ENCODE measurements at places on chromosomes 6 and 20. TPM values are rescaled to one million over a fixed set of nuclear protein-coding genes. Genes with fewer than 3 reads are reported as not detected.

DNA sequence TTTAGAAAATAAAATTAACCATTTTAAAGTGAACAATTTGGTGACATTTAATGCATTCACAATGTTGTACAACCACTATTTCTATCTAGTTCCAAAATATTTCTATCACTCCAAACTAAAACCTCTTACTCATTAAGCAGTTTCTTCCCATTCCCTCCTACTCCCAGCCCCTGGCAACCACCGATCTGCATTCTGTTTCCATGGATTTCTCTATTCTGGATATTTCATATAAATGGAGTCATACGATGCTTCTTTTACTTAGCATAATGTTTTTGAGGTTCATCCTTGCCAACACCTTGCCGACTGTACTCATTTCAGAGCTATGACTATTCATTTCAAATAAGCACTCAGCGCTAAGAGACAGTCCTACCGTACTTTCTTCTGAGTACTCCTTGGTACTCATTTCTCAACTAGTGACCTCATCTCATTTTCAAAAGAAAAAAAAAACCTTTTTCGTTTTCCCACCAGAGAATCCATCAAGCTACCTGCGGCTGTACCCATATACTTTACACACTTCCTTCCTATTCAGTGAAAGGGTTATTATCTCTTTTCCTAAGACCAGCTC, 259.2 kb downstream of the UTRN start:
- no peak for DNase-seq
- H3K27ac ChIP-seq, result no peak overlapping the region
- peaks cover 23% of the 10 kb centered on the region for H3K36me3 ChIP-seq
- peaks cover 4% of the 10 kb centered on the region for H3K4me1 ChIP-seq
- H3K27me3 ChIP-seq, result no peaks in the 10 kb centered on the region

DNA sequence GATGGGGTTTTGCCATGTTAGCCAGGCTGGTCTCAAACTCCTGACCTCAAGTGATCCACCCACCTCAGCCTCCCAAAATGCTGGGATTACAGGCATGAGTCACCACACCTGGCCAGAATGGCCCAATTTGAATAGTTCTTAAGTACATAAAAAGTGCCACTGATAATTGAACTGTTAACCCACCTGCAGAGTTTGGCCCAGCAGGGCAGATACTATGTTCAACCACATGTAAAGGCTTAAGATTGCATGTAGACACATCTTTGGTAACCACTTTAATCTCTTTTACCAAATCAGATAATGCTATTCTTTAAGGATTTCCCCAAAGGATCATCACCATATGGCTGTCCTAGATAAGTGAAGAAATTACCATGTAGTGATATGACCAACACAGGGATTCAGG, 21.3 kb upstream of the SGK1 start:
- H3K4me3 ChIP-seq, result no peak overlapping the region
- H3K4me1 ChIP-seq, result peaks cover 3% of the 10 kb centered on the region
- no peak for DNase-seq
- H3K27me3 ChIP-seq, result no peaks in the 10 kb centered on the region
- no peaks in the 10 kb centered on the region for H3K36me3 ChIP-seq

GRCh38 chr6:158703111-158703836, 53.4 kb downstream of the SYTL3 start:
- DNase-seq, result no peak
- H3K27me3 ChIP-seq, result no peaks in the 10 kb centered on the region
- H3K36me3 ChIP-seq, result peaks cover 12% of the 10 kb centered on the region
- H3K4me3 ChIP-seq, result no peak overlapping the region
- H3K4me1 ChIP-seq, result peaks cover 32% of the 10 kb centered on the region

HLA-DQA2 gene
- 0.45 TPM for total RNA-seq

- H3K4me1 ChIP-seq, result peaks cover 3% of the 10 kb centered on the region
- no peak for DNase-seq
- H3K36me3 ChIP-seq, result peaks cover 2% of the 10 kb centered on the region
- H3K4me3 ChIP-seq, result no peak overlapping the region
- no peak overlapping the region for H3K27ac ChIP-seq
- peaks cover 22% of the 10 kb centered on the region for H3K27me3 ChIP-seq
These were observed 15.1 kb downstream of the RFPL4B start for GRCh38 chr6:112362027-112362795.

CLIC5 gene
- 0.50 TPM for total RNA-seq

DNA sequence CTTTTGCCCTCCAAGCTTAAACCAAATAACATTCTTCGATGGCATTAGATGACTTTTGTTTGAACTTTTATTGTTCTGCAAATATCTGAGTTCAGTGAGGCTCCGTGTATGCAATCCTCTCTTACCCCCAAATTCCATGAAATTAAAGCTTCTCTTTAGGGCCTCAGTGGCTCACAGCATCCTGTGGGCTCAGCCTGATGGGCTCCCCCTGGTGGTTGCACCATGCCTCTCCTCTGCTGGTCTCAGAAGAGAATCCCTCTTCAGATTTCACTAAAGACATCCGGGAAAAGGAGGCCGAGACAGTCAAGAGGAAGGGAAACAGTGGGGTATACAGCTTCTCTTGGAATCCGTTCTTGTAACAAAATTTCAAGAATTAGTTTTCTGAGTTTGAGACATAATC, 331.6 kb upstream of the NT5E start:
- no peak overlapping the region for H3K27ac ChIP-seq
- no peak overlapping the region for H3K4me3 ChIP-seq
- H3K4me1 ChIP-seq, result no peaks in the 10 kb centered on the region
- DNase-seq, result no peak
- no peaks in the 10 kb centered on the region for H3K27me3 ChIP-seq
- H3K36me3 ChIP-seq, result no peaks in the 10 kb centered on the region

COL21A1 gene
- not detected for total RNA-seq

DNA sequence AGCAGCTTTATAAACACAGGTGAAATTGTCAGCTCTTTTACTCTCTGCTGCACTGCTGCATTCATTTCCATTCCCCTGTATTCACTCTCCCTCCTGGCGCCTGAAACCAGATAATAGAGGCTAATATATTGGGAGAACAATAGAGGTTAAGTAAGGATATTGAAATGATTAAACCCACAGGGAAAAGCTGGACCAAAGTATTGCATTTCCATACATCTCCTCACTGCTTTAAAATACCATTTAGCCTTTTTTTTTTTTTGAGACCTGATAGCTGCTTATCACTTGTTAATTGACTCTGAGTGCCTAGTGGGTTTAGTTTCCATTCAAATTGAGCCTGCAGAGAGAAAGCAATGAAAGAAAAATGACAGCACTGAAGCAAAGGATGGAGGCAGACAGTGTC, 540.5 kb upstream of the IMPG1 start:
- H3K36me3 ChIP-seq, result no peaks in the 10 kb centered on the region
- H3K27me3 ChIP-seq, result no peaks in the 10 kb centered on the region
- no peak for DNase-seq
- no peak overlapping the region for H3K4me3 ChIP-seq

TCF21 gene
- total RNA-seq, result not detected

CALHM4 gene
- total RNA-seq, result not detected

- no peak overlapping the region for H3K27ac ChIP-seq
- no peak overlapping the region for H3K4me3 ChIP-seq
- no peaks in the 10 kb centered on the region for H3K4me1 ChIP-seq
- no peaks in the 10 kb centered on the region for H3K36me3 ChIP-seq
- no peak for DNase-seq
These were observed 530.1 kb upstream of the NOX3 start for GRCh38 chr6:155985660-155986138.

DNA sequence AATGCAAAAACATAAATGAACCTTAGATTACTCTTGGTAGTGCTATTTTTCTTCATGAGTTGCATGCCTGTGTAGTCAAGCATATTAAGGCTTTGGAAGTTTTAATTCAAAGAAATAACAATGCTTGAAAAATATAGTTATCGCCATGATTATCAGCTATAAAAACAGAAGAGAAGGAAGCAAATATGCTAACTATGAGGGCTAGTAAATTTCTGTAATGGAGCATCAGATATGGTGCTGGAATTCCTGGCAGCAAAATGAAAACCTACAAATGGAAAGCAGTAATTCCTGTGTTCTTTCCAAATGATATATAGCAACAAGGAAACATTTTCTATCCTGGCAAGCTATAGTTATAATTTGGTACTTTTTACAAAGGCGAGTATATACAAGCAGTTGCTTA, 29.7 kb downstream of the DOP1A start:
- peaks cover 7% of the 10 kb centered on the region for H3K4me1 ChIP-seq
- no peak overlapping the region for H3K4me3 ChIP-seq
- H3K36me3 ChIP-seq, result peaks cover 13% of the 10 kb centered on the region
- H3K27me3 ChIP-seq, result no peaks in the 10 kb centered on the region
- no peak overlapping the region for H3K27ac ChIP-seq
- no peak for DNase-seq

MLN gene
- total RNA-seq, result not detected

SOBP gene
- 0.70 TPM for total RNA-seq

PSMB9 gene
- 316 TPM for total RNA-seq

DNA sequence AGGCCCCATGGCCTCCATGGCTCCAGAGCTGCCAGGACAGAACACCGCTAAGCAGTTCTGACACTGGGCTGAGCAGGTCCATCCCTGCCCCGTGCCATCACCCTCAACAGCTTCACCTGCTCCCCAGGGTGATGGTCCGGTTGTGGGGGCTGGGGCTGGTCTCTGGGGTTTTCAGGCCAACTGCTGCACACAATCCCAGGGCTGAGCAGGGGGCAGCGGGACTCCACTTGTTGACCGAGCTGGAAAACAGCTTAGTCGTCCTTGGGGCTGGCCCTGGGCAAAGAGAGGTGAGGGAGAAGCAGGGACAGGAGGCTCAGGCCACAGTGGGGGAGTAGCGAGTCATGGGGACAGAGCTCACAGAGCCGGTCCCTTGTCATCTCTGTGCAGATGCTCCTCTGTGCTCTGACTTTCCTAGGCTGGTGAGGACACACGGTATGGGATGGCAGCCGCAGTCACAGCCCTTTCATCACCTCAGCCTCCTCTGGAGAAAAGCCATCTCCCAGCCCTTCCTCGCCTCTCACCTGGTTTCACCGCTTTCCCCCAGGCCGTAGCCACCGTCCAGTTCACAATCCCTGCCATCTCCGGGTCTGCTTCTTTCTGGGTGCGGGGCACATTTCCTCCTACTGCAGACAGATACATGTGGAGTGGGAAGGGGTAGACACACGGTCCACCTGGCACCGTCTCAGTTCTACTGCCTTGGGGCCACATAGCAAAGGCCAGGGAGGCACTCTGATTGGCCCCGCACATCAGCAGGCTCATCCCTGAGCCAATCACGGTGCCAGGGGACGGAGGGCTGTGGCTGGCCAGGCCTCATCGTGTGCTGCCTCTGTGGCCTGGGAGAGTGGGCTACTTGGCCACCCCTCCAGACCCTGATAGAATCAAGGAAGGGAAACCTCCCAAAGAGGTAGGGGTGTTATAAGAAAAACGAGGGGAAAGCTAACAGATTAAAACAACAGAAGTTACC, 19.1 kb downstream of the MDFI start:
- no peak for DNase-seq
- no peaks in the 10 kb centered on the region for H3K36me3 ChIP-seq
- H3K27me3 ChIP-seq, result peaks cover 23% of the 10 kb centered on the region
- H3K27ac ChIP-seq, result no peak overlapping the region

DNA sequence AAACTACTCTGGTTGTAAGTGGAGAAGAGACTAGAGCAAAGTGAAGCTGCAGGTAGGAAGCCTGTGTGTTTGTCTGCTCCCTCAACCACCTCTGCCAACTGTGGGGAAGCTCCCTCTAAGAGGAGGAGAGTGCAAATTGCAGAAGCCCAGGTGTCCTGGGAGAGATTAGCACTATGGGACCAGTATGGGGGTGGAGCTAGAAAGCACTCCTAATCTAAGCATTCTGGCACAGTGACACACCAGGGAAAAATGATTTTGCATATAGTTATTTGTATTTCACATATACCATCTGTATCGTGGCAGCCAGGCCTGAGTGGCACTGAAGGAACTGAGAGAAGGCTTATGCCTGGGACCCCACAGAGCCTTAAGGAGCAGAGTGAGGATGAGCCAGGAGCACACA, 12.8 kb downstream of the GSTA1 start:
- no peak for DNase-seq
- peaks cover 2% of the 10 kb centered on the region for H3K4me1 ChIP-seq
- peaks cover 13% of the 10 kb centered on the region for H3K27me3 ChIP-seq
- H3K36me3 ChIP-seq, result no peaks in the 10 kb centered on the region
- no peak overlapping the region for H3K4me3 ChIP-seq
- no peak overlapping the region for H3K27ac ChIP-seq

- H3K4me1 ChIP-seq, result no peaks in the 10 kb centered on the region
- no peak overlapping the region for H3K4me3 ChIP-seq
- DNase-seq, result no peak
These were observed 61.5 kb upstream of the HDDC2 start for GRCh38 chr6:125363039-125363823.

DNA sequence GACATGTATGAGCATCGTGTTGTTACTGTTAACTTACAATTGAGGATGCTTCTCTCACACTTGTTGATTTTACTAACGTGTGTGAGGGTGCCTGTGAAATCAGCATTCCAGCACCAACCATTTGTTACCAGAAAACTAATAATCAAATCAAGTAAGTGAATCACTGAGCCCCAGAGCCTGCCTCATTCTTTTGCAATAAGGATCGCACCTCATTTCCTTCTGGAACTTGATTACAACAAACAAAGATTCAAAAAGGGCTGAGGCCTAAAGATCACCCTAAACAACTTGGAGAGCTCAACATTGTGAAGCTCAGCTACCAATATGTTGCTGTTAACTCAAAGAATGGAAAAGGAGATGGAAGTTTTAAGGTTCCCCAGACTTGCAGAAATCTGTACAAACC, 274.7 kb downstream of the TFAP2A start:
- no peak for DNase-seq
- no peaks in the 10 kb centered on the region for H3K4me1 ChIP-seq
- H3K27ac ChIP-seq, result no peak overlapping the region
- no peak overlapping the region for H3K4me3 ChIP-seq
- H3K27me3 ChIP-seq, result no peaks in the 10 kb centered on the region

GRCh38 chr6:118215269-118215668, 308.2 kb downstream of the SLC35F1 start:
- no peak overlapping the region for H3K27ac ChIP-seq
- no peaks in the 10 kb centered on the region for H3K36me3 ChIP-seq
- no peak overlapping the region for H3K4me3 ChIP-seq
- DNase-seq, result no peak
- peaks cover 4% of the 10 kb centered on the region for H3K27me3 ChIP-seq

ALDH8A1 gene
- total RNA-seq, result 0.46 TPM

DNA sequence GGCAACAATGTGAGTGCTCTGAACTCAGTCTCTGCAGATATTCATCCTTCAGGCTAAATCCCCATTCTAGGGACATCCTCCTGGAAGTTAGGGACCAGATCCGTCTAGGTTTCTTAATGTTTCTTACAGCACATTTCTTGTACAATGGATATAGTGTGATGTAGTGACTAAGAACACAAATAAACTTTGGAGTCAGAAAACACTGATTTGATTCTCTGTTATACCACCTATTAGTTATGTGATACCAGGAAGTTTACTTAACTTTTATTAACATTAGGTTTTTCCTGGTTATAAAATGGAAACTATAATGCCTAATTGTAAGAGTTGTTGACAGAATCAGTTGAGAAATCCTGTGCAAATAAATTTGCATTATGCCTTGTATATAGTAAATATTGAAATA, 57.6 kb upstream of the KCNQ5 start:
- no peaks in the 10 kb centered on the region for H3K36me3 ChIP-seq
- H3K4me3 ChIP-seq, result no peak overlapping the region
- H3K27ac ChIP-seq, result no peak overlapping the region
- no peaks in the 10 kb centered on the region for H3K27me3 ChIP-seq
- DNase-seq, result no peak
- H3K4me1 ChIP-seq, result no peaks in the 10 kb centered on the region
